ENCODE measurements at places on chromosomes 13 and 19. TPM values are rescaled to one million over a fixed set of nuclear protein-coding genes. Genes with fewer than 3 reads are reported as not detected.
A peak's percentile ranks its signal among the peaks of the same experiment; 100 is the strongest.

DNA sequence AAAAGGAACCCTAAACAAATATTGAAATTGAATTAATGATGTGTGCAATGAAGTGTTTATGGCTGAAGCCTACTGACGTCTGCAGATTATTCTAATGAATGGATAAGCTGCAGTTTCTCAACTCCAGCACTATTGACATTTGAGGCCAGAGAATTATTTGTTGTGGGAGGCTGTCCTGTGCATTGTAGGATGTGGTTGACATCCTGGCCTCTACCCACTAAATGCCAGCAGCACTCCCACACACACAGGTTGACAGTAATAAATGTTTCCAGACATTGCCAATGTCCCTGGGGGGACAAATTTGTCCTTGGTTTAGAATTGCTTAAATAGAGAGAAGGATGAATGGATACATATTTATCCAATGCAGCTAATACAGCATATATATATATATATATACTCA is 19.2 kb upstream of the MYH14 start:
- no peak for ATAC-seq

- ATAC-seq: no peak
Observed at GRCh38 chr19:58531034-58531840, 11.6 kb upstream of the ZBTB45 start.

- ATAC-seq: peak; percentile 99
Observed at GRCh38 chr19:29811125-29812079, at the start of gene CCNE1. CCNE1 (plus strand) TSS chr19:29811991; CDS start chr19:29812556, 565 bp downstream.

DNA sequence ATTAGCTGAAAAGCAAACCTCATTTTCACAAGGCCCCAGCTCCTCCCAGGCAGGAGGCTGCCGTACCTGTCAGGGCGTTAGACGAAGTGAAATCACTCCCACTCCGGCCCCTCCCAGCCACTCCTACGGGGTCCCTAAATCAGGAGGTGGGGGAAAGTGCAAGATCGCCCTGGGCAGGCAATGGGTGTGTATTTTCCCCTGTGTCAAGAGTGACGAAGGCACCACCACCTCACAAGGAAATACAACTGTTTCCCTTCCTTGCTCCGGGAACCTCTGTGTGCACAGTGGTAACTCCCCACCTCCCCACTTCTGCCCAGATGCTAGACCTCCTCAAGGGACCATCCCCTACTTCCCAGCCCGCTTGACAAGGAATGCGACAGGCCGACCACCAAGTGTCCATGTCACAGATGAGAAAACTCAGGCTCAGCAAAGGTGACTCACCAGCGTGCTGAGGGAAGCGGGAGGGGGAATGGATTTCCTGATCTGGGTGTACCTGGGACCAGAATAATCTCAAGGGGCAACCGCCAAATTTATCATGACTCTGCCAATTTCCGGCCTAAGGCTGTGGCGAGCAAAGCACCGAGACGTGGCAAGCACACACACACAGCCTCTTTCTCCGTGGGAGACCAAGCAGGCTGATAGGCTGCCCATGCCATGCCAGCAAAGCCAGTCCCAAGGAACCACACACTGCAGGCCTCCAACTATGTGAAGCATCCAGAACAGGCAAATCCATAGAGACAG is 7.3 kb downstream of the PPP6R1 start:
- ATAC-seq: peak; percentile 59

DNA sequence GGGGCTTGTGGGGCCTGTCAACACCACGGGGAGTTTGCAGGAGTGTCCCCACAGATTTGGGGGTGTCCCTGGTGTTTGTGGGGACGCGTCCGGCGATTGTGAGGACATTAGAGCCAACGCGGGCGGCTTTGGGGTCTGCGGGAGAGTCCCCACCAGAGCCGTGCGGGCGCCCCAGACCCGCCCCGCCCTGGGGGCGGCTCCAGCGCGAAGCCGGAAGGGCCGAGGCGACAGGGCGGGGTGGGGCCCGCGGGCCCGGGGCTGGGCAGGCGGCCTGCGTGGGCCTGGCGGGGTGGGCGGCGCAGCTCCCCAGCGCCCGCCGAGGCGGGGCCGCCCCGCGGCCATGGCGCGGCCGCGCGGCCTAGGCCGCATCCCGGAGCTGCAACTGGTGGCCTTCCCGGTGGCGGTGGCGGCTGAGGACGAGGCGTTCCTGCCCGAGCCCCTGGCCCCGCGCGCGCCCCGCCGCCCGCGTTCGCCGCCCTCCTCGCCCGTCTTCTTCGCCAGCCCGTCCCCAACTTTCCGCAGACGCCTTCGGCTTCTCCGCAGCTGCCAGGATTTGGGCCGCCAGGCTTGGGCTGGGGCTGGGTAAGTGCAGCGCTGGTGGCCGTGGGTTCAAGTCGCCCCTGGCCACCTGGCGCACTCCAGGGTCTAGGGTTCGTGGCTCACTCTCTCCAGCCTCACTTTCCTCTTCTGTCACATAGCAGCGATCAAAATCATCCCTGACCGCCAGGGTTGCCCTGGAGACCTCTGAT is 10.3 kb downstream of the PDE4A start:
- ATAC-seq: peak; percentile 12

GRCh38 chr19:39362682-39363657 is 20.7 kb downstream of the SAMD4B start:
- peak; percentile 72 for ATAC-seq

- peak; percentile 85 for ATAC-seq
Observed at GRCh38 chr19:42528354-42529247, at the start of gene CEACAM1. CEACAM1 (minus strand) TSS chr19:42528481; CDS start chr19:42528374, 107 bp downstream.

DNA sequence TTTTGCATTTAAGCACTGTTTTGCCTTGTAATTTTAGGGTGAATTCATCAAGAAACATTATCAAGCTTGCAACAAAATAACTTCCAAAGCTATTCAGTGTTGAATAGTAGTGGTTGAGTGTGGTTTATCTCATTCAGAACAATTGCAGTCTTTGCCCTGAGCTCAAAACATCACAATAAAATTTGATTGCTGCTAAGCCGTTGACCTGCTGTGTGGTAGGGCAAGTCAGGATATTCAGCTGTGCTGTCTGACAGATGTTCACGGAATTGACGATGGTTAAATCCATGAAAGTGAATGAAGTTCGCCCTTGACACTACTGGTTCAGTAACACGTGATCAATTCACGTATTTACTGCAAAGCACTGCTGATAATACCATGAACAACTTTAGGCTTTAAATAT is 66.9 kb downstream of the GJA3 start:
- no peak for ATAC-seq

- ATAC-seq: no peak
Observed at GRCh38 chr19:30742406-30742938, 370.3 kb downstream of the ZNF536 start.

DNA sequence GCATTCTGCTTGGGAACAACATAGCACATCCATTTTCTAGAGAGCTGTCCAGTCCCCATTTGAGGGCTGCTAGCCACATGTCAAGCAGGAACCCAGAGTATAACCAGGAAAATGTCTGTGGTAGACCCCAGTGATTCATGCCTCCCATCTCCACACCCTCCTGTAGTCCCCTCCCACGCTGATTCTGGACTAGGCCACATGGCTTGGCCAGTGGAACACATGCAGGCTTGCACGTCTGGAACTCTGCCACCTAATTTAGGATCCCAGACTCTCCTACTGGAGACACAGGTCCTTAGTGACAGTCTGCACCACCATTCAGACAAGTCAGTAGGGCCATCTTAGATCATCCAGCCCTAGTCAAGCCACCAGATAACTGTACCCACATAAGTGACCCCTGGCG is 149.8 kb downstream of the ZIC5 start:
- ATAC-seq: no peak

DNA sequence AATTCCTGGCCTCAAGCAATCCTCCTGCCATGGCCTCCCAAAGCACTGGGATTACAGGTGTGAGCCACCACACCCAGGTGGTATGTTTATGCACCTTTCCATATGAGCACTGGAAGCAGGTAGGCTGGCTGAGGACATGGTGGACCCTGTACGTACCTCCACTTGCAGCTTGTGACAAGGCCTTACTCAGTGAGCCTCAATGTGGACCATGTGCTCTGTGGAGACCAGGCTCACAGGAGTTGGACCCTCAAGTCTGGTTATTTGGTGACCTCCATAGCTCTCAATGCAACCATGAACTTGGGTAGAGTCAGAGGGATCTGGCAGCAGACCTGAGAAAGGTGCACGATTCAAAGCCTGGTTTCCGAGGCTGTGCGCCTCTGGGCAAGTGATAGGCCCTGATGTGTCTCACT is 5.5 kb downstream of the ACP4 start:
- no peak for ATAC-seq

- no peak for ATAC-seq
Observed at GRCh38 chr19:8185343-8186068, 23.7 kb upstream of the CERS4 start.

GRCh38 chr13:21949818-21950429 is 279.1 kb downstream of the FGF9 start:
- ATAC-seq: no peak

- no peak for ATAC-seq
Observed at GRCh38 chr13:98216711-98217285, 39.7 kb upstream of the RNF113B start.

GRCh38 chr19:34128558-34129250 is 43.6 kb upstream of the LSM14A start:
- ATAC-seq: no peak

DNA sequence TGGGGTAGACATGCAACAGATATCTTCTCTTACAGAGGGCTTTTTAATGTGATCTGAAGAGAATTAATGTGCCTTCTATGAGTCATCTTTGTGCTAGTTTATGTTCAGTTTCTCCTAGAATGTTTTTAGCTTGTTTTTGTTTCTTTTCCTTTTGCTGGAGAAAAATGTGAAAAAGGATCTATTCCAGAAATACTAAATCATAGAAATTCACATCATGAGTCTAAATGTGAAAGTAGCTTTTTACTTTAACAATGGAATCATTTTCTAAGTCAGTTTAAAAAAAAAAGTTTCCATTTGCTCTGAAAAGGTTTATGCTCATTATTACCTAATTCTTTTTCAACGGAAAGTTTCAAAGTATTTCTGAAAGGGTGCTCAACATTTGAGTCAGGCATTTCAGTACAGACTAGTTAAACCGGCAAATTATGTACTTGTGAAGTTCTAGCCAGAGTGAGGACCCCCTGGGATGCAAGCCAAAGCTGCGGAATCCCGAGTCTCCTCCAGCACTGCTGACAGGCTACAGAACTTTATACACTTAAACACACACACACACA is 72.9 kb downstream of the SPATA13 start:
- no peak for ATAC-seq

GRCh38 chr13:37995092-37995491 is 125.5 kb upstream of the TRPC4 start:
- no peak for ATAC-seq

DNA sequence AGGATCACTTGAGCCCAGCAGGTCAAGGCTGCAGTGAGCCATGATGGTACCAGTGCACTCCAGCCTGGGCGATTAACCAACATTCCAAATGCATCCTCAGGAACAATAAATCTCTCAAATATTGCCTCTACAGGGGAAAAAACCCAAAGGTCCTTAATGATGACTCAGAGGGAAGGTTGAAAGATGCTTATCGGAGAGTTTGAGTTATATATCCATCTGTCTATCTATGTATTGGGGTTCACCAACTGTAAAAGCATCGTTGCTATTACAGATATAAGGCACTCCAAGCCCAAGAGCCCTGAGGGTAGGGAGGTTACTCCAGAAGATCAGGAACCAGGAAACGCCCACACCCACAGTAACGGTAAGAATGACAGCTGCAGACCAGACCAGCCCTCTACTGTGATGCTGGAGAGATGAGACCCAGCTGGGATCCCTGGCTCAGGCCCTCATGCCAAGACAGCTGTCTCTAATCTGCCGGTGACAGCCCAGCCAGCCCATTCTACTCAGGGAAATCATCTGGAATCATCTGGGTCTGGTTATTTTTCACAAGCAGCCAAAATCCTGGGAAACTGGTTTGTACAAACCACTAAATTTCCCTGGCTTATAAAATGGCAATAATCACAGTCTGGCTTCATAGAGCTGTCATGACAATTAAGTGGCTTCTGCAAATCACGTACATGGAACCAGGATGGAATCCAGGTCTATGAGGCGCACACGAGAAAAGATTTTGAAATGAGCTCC is 23.8 kb downstream of the TEX101 start:
- peak; percentile 68 for ATAC-seq

DNA sequence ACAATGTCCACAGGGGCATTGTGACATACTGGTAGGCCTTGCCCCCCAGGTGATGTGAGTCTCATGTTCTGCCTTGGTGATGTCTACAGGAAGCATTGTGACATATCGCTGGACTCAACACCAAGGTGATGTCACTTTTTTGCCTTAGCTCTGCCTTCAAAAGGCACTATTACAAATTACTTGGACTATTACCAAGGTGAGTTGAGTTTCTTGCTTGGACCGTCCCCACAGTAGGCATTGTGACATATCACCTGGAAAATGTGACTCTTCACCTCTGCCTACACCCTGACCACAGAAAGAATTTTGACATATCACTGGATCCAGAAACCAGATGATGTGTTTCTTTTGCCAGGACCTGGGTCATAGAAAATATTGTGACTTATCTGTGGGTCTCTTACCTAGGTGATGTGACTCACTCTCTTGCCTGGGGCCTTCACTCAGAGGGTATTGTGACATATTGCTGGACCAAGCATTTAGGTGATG is 60.6 kb upstream of the ZNF724 start:
- ATAC-seq: no peak

- ATAC-seq: no peak
Observed at GRCh38 chr13:60655256-60655655, 258.2 kb downstream of the TDRD3 start.

GRCh38 chr19:30330266-30330665 is 41.9 kb upstream of the ZNF536 start:
- ATAC-seq: no peak

- peak; percentile 64 for ATAC-seq
Observed at GRCh38 chr19:4811328-4812131, 20.0 kb downstream of the TICAM1 start.

DNA sequence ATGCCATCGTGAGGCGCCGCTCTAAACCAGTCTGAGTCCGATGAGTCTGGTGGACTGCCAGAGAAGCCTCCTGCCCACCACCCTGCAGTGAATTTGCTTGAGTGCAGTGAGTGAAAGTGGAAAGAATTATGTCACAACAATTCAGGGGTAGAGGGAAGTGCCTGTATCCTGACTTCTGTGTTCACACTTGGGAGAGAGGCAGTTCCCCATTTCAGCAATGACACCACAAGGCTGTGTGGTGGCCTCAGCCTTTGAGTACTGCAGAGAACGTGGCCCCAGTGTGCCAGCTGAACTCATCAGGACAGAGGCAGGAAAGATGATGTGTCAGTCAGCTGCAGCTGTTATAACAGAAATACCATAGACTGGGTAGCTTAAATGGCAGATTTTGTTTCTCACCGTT is 155.6 kb downstream of the COG6 start:
- peak; percentile 18 for ATAC-seq

- no peak for ATAC-seq
Observed at GRCh38 chr19:7196763-7197118, 97.5 kb downstream of the INSR start.

Gene MCF2L
- total RNA-seq: 9.7 TPM

Gene FFAR1
- total RNA-seq: not detected

Gene ARL11
- total RNA-seq: 1.2 TPM

Gene NLRP7
- total RNA-seq: not detected

Gene FREM2
- 0.40 TPM for total RNA-seq

Gene PET100
- total RNA-seq: 91.7 TPM

Gene NANOS3
- total RNA-seq: not detected

Gene ISYNA1
- total RNA-seq: 8.5 TPM

Gene SLC1A6
- total RNA-seq: not detected

Gene KMT2B
- 21.1 TPM for total RNA-seq

Gene AMER2
- total RNA-seq: not detected
